Umbilical cord (tissue), 2 donors: ENCODE measurements at places on chromosomes 12 and 14. TPM values are rescaled to one million over a fixed set of nuclear protein-coding genes. Genes with fewer than 3 reads are reported as not detected.

C12orf54 gene
- total RNA-seq: not detected

FAM181A gene
- total RNA-seq: not detected

PRICKLE1 gene
- 22.4 TPM for total RNA-seq

RAPGEF3 gene
- 6.0 TPM for total RNA-seq

FITM1 gene
- total RNA-seq: 3.6 TPM

OVCH1 gene
- not detected for total RNA-seq

GPR132 gene
- total RNA-seq: 4.1 TPM

CEP170B gene
- total RNA-seq: 7.9 TPM

DHRS2 gene
- 5.8 TPM for total RNA-seq
